HuH-7.5 (cell line): ENCODE measurements at places on chromosomes 4 and X.

DNA sequence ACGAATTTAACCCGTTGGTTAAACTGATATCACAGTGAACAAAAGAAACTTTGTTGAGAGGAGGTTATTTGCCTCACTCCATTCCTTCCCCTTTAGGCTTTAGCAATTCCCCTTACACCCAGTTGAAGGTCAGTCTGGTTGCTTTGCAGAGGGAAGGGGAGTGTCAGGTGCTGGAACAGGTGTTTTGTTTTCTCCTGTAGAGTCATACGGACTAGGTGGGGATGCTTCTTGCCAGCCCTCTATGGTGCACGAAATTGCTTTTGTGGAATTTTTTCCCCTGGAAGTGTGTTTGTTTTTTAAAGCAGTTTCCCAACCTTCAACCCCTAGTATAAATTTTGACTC, 33.1 kb downstream of the DLG3 start:
- DNase-seq: no peak

- no peak for DNase-seq
These were observed 180.3 kb upstream of the GATB start for GRCh38 chr4:151940926-151941617.

DNA sequence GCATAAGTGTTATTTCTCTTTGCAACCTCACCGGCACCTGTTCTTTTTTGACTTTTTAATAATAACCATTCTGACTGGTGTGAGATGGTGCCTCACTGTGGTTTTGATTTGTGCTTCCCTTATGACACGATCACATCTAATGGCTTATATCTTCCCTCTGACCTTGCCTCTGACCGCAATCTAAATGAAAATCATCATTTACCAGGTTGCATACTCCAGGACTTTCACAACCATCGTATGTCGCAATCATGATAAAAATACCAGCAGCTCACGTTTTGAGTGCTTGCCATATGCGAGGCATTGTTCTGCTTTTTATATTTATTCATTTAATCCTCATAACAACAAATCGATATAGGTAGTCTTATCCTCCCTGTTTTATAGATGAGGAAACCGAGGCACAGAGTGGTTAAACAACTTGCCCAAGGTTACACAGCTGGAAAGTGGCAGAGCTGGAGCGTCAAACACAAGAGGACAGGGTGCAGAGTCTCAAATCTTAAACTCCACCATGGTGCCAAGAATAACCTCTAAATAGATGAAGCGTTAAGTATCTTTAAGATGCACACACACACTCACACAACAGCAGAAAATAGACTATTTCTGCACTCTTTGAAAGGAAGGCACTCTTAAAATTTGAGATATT, 102.2 kb downstream of the SEL1L3 start:
- DNase-seq: peak; percentile 42

DNA sequence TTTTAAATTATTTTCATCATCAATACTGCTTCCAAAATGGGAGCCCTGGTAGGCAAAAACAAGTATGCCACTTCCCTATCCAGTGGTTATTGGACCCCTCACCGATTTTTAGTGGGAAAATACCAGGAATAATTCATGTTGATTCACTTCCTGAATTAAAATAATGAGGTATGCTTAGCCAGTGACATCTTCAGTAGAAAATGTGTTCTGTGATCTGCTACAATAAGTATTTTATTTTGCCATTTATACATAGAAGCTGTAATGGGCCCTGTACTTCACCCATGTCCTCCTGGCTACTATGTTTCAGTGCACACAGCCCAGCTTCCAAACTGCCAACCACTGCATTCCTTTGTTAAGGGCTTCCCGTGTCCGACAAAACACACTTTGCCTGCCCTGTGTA, 41.0 kb upstream of the KLHL34 start:
- DNase-seq: no peak

DNA sequence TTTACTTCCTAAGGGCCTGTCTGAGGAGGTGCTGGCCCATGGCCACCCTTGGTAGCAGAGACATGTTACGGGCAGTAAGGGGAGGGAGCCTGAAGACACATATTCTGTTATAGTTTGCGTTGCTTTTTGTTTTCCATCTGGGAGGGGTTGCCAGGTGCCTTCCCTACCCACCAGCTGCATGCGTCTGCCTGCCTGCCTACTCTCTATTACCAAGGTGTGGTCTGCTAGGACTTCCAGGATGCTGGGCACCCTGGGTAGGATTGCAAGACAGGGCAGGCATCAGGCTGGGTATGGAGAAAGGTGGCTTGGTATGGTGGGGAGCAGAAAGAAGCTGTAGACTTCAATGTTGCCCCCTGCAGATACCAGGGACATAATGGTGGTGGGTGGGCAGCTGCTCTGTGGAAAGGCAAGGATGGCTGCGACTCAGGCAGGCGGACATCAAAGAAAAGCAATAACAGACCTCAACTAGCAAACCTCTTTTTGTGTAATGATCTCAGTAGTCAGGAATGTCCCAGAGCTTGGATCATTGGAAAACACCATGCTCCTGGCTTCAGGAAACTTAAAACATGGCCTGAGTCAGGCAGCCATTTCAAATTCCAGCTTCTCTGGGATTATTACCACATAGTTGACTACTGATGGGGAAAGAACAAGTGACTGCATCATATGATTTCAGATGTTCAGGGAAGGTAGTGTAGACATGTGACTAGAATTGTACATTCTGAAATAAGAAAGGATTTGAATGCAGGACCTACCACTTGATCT, 67.8 kb downstream of the HOPX start:
- DNase-seq: no peak

DNA sequence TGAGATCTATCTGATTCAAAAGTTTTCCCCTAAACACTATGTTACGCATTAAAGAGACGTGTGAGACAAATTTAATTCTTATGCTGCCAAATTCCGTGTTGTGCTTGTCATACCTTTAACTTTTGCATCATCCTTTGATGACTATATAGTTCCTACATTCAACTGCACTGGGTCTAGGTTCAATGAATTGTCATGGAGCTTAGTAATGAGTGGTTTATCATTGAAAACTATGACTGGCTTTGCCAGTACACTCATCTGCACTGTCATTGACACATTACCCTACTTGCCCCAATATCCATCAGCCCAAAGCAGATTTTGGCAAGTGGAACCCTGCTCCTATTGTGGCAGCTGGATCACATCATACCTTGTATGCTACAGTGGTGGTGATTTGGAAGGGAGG, 882.9 kb upstream of the SLIT2 start:
- DNase-seq: no peak

- no peak for DNase-seq
These were observed 42.3 kb downstream of the GABRB1 start for GRCh38 chr4:47073647-47074046.

- DNase-seq: no peak
These were observed 20.1 kb downstream of the IGFBP7 start for GRCh38 chr4:57090079-57090478.
